Activated T-helper 17 cell treated with anti-CD3 and anti-CD28 coated beads, Interleukin-2, amount 50 U/mL, for 72 hours (primary cell): ENCODE measurements at places on chromosomes 4 and X.

DNA sequence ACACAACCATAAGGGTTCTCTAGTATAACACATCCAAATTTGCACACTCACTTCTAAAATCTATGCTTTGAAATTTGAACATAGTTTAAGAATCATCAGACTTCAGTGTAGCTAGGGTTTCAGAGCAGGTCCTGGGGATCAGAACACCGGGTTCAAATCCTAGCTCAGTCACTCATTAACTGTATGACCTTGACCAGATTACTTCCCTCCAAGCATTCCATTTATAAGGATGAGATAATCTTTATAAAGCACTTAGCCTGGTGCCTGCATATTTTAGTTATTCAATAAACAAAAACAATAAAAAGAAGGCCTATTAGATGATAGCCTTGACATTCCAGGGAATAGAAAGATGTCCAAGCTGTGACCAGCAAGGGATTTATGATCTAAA, 4.8 kb upstream of the STBD1 start:
- peak overlapping the region; percentile 74 for H3K27ac ChIP-seq
- peaks cover 26% of the 10 kb centered on the region for H3K4me1 ChIP-seq
- H3K4me3 ChIP-seq: no peak overlapping the region
- ATAC-seq: no peak
- peaks cover 6% of the 10 kb centered on the region for H3K27me3 ChIP-seq

DNA sequence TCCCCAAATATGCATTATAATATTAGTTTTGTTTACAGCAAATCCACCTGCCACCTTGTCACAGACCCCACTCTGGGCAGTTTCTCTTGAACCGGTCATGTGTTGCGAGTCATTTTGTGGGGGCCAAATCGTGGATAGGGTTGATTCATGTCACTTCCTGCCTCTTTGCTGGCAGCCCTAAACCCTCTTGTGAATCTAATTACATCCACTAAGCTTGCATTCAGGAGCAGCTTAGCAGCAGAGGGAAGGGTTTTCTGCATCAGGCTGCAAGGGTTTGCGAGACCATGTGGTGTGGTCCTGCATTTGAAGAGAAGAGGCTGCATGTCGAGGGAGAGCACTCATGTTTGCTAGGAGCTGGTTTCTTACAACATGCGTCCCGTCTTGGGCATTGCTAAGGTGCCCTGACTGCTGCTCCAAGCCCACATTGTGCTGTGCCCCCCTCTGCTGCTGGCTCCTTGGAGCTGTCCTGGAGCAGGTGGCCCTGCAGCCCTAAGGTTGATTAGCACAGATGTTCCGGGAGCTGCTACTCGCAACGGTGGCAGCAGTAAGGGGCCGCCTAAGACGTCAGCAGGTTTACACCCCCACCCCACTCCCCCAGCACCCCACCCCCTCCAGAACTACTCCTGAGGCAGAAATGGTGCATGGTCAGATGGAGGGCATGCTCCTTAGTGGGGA, 88.9 kb upstream of the CLDN34 start:
- H3K27me3 ChIP-seq: peaks cover 15% of the 10 kb centered on the region
- no peaks in the 10 kb centered on the region for H3K4me1 ChIP-seq
- no peaks in the 10 kb centered on the region for H3K36me3 ChIP-seq
- H3K4me3 ChIP-seq: no peak overlapping the region

DNA sequence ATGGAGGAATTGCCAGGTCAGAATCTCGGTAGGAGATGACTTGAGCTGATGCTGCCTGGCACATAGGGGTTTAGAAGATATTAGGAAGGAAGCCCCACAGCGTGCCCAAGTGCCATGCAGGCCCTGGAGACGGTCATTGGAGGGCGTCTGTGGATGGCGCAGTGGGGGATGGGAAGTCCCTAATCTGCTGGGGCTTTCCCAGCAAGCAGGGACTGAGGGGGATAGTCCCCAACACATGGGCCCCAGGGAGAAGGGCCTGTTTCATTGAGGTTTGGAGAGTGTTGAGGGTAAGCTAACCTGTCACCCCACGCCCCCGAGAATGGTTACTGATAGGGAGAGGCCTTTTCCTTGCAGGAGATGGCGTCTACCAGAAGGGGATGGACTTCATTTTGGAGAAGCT, 7.8 kb downstream of the TAFAZZIN start:
- H3K27me3 ChIP-seq: no peaks in the 10 kb centered on the region
- H3K27ac ChIP-seq: no peak overlapping the region

DNA sequence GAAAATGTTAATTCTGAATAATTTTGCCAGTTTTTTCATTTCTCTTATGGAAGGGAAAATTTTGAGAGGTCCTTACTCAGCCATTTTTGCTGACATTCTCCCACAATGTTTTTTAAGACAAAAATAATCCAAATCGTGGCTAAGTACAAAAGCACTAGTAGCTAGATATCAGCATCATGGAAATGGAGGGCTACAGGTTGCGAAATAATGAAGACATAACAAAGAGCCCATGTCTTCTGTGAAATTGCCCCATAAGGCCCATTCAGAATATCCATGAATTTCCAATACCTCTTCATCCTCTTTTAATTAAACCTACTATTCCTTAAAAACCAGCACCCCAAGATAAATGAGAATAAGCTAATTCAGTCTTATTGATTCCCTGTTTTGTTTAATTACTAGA, 107.4 kb downstream of the HNRNPD start:
- H3K36me3 ChIP-seq: no peaks in the 10 kb centered on the region
- no peak overlapping the region for H3K27ac ChIP-seq
- no peak for ATAC-seq
- H3K4me1 ChIP-seq: no peaks in the 10 kb centered on the region
- no peak overlapping the region for H3K4me3 ChIP-seq

- ATAC-seq: no peak
- no peaks in the 10 kb centered on the region for H3K36me3 ChIP-seq
- H3K27me3 ChIP-seq: no peaks in the 10 kb centered on the region
Measured at GRCh38 chr4:188282471-188283232, 143.4 kb downstream of the TRIML1 start.

DNA sequence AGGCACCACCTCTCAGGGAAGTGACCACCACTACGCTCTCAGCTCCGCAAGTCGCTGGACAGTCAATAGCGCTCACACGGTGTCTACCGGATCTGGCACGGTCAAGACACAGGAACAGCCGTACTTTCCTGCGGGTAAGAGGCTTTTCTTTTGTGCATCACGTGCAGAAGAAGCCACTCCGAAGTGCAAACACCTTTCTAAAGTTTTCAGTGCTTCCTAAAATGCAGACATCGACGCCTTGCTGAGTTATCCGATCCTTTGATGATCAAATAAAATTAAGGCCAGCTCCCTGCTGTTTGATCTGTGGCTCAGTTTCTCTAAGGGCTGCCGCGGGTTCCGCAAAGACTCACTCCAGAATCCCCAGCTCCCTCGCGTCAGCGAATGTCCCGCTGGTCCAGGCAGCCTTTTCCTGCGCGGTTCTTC, 71.8 kb downstream of the FBXO8 start:
- H3K36me3 ChIP-seq: peaks cover 3% of the 10 kb centered on the region
- no peak for ATAC-seq

DNA sequence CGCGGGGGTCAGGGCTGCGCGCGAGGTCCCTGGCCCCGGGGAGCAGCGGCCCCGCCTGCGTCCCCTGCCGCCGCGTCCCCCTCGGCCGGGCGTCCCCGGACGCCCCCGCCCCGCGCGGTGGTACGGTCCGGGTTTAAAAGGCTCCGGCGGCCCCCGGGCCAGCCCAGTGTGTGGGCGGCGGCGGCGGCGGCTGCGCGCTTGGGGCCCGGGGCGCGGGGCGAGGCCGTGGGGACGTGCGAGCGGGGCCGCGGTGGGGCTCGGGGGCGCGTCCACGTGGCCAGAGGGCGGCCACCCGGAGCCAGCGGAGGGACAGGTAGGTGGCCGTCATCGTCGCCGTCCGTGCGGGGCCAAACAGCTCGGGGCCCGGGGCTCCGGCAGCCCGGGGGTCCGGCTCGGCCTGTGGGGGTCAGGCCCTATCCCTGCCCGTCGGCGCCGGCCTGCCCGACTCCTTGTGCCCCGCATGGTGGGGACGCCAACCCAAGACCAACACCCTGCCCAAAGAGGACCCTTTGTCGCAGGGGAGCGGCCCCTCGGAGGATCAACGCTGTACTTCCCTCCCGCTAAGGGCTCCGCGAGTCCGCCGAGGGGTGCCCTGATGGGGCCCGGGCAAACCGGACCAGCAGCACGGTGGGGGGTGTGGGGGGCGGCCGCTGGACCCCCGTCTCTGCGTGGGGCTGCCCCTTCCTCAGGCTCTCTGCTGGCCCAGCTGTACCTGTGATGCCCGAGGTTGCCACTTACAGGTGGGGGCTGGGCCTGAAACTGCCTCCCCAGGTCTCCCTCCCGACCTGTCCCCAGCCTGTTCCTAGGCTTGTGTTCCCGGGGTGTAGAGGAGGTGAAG, at the start of gene PLXNA3:
Gene PLXNA3 (plus strand): TSS at position 166 of the 838 bp plus-strand sequence. CDS start 1,903 bp downstream, outside the sequence.
- peak within 1 kb of the TSS; percentile 92 for H3K27ac ChIP-seq
- no peaks in the 10 kb centered on the region for H3K4me1 ChIP-seq
- peak; percentile 73 for ATAC-seq
- no peaks in the 10 kb centered on the region for H3K27me3 ChIP-seq

GRCh38 chrX:22968494-22968893, 31.3 kb upstream of the DDX53 start:
- no peak overlapping the region for H3K27ac ChIP-seq
- no peaks in the 10 kb centered on the region for H3K36me3 ChIP-seq
- H3K27me3 ChIP-seq: no peaks in the 10 kb centered on the region
- no peak overlapping the region for H3K4me3 ChIP-seq

DNA sequence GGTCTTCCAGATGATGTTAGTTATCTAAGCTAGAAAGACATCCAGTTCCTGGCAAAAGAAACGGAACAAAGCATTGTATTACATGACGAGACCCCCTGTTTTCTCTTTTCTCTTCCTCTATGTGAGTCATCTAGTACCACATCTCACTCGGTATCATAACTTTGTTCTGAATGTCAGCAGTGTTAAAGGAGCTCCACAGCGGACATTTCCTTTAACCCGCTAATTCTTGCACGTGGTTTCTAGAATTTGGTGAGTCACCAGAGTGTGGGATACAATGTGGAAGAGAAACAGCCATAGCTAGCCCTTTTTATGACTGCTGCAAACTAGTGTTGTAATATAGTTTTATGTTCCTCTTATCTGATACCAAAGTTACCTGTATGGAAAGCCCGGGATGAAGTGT, 243.7 kb downstream of the TENM3 start:
- no peaks in the 10 kb centered on the region for H3K4me1 ChIP-seq
- H3K27me3 ChIP-seq: peaks cover 16% of the 10 kb centered on the region
- peak; percentile 43 for ATAC-seq
- no peaks in the 10 kb centered on the region for H3K36me3 ChIP-seq

DNA sequence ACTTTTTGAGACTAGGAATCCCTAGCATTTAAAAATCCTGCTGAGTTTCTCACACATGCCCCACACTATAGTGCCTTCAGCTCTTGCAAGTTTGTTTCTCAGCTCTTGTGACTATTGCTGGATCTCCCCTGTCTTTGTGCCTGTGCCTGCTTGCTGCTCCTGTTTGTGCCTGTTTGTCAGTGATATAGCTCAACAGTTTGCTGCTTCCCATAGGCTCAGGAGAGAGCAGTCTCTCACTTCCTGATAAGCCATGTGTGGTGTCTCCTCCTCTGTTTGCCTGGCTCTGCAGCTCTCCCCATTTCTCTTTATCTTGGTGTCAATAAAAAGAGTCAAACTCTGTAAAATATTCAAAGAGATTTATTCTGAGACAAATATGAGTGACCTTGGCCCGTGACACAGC, 259.8 kb upstream of the CLNK start:
- no peak overlapping the region for H3K4me3 ChIP-seq
- H3K36me3 ChIP-seq: no peaks in the 10 kb centered on the region
- no peak for ATAC-seq
- H3K27ac ChIP-seq: no peak overlapping the region
- no peaks in the 10 kb centered on the region for H3K4me1 ChIP-seq

GRCh38 chr4:140117947-140118346, 36.0 kb downstream of the MAML3 start:
- peaks cover 11% of the 10 kb centered on the region for H3K4me1 ChIP-seq
- no peaks in the 10 kb centered on the region for H3K27me3 ChIP-seq
- ATAC-seq: no peak
- H3K36me3 ChIP-seq: no peaks in the 10 kb centered on the region

GRCh38 chrX:43525901-43526610, 130.0 kb upstream of the MAOA start:
- H3K27me3 ChIP-seq: peaks cover 3% of the 10 kb centered on the region
- H3K36me3 ChIP-seq: no peaks in the 10 kb centered on the region
- ATAC-seq: no peak
- H3K27ac ChIP-seq: no peak overlapping the region
